AG20443 (cell line): ENCODE measurements at places on chromosomes 5 and 9.

DNA sequence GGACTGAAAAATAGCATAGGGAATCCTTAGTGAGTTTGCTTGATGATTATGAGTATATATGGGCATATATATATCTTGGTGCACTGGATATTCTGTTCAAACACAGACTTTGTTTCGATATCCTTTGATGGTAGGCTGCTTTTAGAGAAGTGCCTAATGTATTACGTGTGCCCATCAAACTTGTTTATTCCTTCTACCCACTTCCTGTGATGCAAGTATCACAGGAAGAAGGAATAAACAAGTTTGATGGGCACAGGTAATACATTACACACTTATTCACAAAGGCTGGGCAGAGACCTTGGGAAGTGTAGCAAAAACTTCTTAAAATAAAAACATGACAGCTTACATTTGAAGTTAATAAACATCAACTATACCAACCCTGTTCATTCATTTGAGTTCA lies 364.2 kb downstream of the CHSY3 start:
- DNase-seq = no peak

- no peak for DNase-seq
Observed at GRCh38 chr9:105146677-105147076, 97.8 kb upstream of the SLC44A1 start.

DNA sequence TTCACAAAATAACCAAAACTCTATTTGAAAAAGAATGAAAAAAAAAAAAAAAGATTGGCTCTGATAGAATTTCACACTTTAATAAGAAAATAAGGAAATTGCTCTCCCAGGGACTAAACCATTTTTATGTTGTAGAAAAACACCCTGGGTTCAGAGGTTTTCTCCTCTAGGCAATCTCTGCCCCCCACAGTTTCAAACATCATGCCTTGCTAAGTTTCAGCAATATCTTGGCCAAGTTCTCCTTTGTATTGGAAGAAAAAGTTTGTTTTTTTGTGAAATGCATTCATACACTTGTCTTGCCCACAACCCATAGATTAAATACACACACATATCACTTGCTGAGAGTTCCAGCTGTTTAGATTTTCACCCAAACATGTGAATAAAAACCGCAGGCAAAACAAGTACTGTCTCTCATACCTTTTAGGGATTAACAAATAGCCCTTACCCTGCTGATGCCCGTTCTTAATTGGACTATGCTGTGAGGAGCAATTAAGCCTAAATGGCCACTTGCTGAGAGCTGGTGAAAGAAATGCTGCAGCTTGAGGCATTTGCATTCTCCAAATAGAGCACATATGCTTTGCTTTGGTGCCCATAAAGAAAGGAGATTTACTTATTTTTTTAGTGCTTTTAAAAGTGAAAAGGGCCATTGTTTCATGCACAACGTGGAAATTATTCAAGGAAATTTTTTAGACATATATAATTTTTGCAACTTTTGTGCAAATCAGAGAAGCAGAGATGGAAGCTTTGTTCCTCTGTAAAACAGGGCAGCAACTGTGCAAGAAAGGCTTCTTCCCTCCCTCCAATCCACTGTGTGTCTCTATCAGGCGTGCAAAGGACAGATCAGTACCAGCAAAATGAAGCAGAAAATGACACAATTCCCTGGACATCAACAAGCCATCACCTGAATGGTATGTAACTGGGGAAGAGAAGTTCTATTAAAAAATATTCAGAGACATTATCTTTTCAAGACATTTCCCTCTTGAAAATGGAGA lies 262.4 kb upstream of the KIF2A start:
- no peak for DNase-seq

DNA sequence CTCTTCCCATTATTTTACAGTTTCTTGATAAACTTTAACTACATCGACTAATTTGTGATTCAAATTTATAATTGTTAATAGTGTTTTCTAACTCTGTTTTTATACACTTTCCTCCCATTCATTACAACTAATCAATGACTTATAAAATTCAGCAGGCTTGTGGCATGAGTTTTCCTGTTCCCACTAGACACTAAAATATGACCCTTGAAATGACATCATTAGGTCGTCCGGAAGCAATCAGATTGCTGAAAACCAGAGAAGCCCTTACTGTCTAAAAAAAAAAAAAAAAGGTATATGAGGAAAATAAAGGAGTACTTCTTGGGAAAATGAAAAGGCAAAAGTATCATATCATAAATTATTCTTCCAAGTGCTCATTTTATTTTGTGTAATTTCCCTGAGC lies 553.7 kb downstream of the ZNF608 start:
- no peak for DNase-seq

DNA sequence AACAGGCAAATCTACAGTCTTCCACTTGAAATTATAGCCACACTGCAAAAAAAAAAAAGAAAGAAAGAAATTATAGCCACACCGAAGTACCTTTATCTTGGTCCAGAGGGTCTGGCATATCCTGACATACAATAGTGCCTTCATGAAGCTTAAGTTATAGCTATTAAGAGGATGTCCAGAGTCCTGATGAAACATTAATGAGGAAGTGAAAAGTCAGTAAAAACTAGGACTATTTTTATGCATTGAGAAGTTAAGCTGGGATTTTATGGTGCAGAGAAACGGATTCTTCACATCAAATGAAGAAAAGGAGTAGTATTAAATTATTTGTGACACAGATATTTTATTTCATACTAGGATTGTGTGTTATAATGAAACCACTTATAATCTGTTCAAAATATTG lies 123.9 kb downstream of the SV2C start:
- DNase-seq = no peak

DNA sequence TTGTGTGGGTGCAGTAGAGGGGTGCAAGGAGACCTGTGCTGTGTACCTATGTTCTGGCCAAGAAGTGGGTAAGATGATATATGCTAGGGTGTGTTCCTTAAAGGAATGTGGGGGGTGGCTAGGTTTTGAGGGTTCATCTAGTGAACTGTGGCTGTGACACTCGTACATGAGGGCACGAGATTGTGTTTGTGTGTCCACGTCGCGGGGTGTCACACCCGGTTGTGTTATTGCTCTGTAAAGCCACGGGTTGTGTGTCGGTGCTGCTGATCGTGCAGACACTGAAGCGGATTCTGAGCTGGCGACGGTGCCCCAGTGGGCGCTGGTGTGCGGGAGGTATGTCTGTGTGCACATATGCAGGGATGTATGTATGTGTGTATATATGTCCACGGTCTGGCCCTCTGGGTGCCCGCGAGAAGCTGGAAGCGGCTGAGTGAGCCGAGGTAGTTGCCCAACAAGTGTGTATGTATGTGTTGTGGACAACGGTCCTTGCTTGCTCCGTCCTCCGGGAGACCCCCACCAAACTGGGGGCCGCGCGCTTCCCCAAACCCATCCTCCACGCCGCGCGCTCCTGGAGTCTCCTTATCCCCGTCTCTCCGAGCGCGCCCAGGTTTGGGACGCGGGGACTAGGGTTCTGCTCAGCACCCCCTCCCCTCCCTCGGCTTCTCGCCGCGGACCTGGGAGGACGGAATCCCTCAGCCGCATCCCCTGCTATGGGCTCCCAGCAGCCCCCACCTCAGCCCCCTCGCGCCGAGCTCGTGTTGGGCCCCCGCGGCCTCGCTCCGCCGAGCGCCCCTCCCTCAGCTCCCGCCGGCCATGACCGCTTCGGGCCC lies 639 bp downstream of the PCDH1 start:
- no peak for DNase-seq

- DNase-seq = no peak
Observed at GRCh38 chr5:33475706-33476105, 34.9 kb downstream of the TARS1 start.

GRCh38 chr9:121192518-121192917 lies 9.2 kb downstream of the RAB14 start:
- DNase-seq = no peak

GRCh38 chr5:131322926-131323325 lies 59.1 kb downstream of the CDC42SE2 start:
- DNase-seq = no peak

DNA sequence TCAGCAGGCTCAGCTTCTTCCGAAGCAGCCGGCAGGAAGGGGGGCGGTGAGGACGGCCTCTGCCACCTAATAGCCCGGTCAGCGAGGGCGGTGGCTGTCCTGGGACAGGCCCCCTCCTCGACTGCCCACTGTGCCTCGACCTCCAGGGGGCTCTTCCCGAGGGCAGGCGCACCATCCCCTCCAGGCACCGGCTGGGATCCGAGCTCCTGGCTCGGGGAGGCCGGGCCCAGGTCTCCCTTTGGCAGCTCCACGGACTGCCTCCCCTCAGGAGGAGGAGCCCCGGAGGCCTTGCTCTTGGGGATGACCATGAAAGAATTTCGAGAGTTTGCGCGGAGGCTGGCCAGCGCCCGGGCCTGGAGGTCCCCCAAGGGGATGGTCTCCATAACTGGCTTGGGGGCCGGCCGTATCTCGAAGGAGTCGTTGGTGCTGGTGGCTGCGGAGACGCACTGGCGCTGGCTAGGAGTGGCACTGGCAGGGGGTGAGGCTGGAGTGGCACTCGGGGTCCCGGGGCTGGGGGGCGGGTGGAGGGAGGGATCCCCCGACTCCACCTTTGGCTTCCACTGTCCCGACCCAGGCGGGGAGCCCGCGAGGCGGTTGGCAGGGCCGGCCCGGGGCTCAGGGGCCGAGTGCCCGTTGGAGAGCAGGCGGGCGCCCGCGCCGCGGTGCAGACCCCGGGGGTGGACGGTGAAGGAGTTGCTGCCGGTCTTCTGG lies 975 bp downstream of the TPRN start:
- no peak for DNase-seq

GRCh38 chr9:97531888-97532376 lies 30.5 kb downstream of the TMOD1 start:
- no peak for DNase-seq

- DNase-seq = no peak
Observed at GRCh38 chr5:142800776-142801494, 30.8 kb downstream of the ARHGAP26 start.

GRCh38 chr9:123478967-123479602 lies 123.1 kb downstream of the CRB2 start:
- DNase-seq = no peak

DNA sequence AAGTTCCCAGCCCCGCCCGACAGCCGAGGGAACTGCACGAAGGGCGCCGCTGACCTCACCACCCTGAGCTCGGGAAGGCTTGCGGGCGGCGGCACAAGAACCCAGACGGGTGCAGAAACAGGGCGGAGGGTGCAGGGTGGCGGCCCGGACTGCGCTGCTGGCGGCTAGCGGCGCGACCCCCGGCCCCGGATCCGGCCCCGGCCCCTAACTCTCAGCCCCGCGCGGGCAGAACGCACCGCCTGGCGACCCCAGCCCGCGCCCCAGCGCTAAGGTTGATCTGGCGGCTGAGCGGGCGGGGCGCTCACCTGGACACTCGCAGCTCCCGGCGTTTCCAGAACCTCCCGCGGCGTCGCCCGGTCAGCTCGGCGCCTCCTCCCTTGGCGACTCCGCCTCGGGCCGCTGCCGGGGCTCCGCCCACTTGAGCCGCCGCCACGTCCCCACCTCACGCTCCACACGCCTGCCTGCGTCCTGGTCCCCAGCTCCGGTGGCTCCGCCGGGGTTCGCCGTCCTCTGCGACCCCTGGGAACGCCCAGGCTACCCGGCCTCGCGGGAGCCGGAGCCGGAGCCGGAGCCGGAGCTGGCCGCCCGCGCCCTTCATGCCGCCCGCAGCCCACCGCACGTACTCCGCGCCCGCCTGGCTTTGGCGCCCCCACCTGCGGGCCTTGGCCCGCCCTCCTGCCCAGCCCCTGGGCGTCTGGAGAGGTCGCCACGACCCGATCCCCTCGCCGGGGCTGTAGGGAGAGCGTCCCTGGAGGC lies at the start of gene P4HA2:
TSS of gene P4HA2 (minus strand) at position 369 of the 756 bp plus-strand sequence. CDS start 9,227 bp downstream, outside the sequence.
- DNase-seq = peak; percentile 95

- no peak for DNase-seq
Observed at GRCh38 chr9:10251490-10251889, 361.3 kb downstream of the PTPRD start.

GRCh38 chr9:93346231-93347112 lies 105.0 kb upstream of the FAM120A start:
- peak; percentile 49 for DNase-seq

DNA sequence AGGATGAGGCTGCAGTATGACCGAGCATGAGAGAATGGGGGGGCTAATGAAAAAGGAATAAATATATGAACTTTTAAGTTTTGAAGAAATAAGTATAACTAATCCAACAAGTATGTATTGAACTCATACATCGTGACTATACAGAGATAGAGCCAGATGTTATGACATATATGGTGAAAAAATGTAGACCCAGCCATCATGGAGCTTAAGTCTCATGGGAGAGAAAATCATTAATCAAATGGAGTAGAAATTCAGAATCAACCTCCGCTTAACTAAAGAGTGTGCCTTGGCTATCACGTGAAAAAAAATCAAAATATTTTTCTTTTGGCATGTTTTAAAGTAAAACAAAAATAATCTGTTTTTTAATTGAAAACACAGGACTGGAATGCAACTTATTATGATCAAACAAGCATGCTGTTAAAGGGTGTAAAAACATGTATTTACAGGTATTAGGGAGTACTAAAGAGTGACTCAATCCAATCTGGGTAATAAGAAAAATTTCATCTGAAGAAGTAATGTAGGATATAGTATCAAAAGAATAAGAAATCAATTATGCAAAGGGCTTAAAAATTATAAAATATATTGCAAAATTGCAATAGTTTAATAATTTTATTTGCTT lies 868.5 kb upstream of the NUDT12 start:
- no peak for DNase-seq

- DNase-seq = no peak
Observed at GRCh38 chr9:89579741-89580385, 24.9 kb upstream of the GADD45G start.

GRCh38 chr5:56356121-56356835 lies 123.1 kb upstream of the ANKRD55 start:
- DNase-seq = no peak

DNA sequence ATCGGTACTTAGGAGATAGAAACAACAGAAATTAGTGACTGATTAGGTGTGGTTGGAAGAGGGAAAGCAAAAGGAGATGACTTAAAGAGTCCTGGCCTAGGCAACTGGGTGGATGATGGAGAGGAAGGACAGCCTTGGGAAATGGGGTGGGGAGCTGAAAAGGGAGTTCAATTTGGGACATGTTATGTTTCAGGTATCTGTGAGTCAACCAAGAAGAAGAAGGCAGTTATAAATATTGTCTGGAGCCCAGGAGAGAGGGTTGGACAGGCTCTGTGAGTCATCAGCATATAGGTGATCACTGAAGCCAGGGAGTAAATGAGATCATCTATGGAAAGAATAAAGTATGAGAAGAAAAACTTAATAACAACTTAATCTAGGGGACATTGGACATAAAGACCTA lies 357.7 kb downstream of the NPR3 start:
- no peak for DNase-seq

GRCh38 chr5:90264689-90265544 lies 144.6 kb downstream of the CETN3 start:
- DNase-seq = peak; percentile 71

- DNase-seq = no peak
Observed at GRCh38 chr5:150122158-150122510, 33.5 kb downstream of the PDGFRB start.

GRCh38 chr9:126144603-126145456 lies 181.8 kb upstream of the MVB12B start:
- peak; percentile 7 for DNase-seq

GRCh38 chr9:91945277-91946085 lies 4.5 kb downstream of the ROR2 start:
- peak; percentile 58 for DNase-seq

DNA sequence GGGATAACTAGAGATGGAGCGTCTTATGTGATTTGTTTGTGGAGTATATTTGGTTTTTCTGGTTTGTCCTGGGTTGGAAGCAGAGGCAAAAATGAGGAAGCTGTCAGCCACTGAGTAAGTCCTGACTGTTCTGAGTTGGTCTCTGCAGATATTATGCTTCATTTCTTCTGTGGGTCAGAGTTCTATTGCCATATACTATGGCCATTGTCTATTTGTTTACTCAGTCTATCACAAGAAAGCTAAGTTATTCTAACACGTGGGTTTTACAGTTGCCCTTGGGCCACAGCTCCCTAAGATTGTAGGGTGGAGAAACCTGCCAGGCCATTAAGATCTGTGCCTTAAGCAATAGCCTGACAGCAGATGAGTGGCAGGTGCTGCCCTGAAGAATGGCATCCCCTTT lies 3.0 kb upstream of the CTSV start:
- no peak for DNase-seq
